ENCODE measurements at places on chromosomes 7 and 10. TPM values are rescaled to one million over a fixed set of nuclear protein-coding genes. Genes with fewer than 3 reads are reported as not detected.

PDK4 gene
- 2,300 TPM for total RNA-seq

PAPOLB gene
- total RNA-seq = 0.22 TPM

PRKG1 gene
- 7.6 TPM for total RNA-seq

WNT8B gene
- not detected for total RNA-seq

LEP gene
- total RNA-seq = 1,039 TPM

PLXNA4 gene
- total RNA-seq = 46.1 TPM

GJD4 gene
- not detected for total RNA-seq

PRSS37 gene
- total RNA-seq = not detected

CCSER2 gene
- 63.4 TPM for total RNA-seq

SMARCD3 gene
- 24.9 TPM for total RNA-seq

TIAL1 gene
- total RNA-seq = 76.9 TPM

MTURN gene
- total RNA-seq = 158 TPM

CHCHD2 gene
- 315 TPM for total RNA-seq

PHYHIPL gene
- 0.22 TPM for total RNA-seq

HABP2 gene
- total RNA-seq = not detected

GPR26 gene
- total RNA-seq = not detected

RBP3 gene
- not detected for total RNA-seq

SEC61G gene
- 177 TPM for total RNA-seq

GIMAP1 gene
- 10.4 TPM for total RNA-seq

FAM20C gene
- 22.5 TPM for total RNA-seq

TSPAN15 gene
- 87.4 TPM for total RNA-seq

NKX2-3 gene
- total RNA-seq = not detected

PNLIPRP3 gene
- total RNA-seq = 2.4 TPM
